Activated T-helper 1 cell treated with anti-CD3 and anti-CD28 coated beads, Interleukin-2, amount 50 U/mL, for 16 hours (primary cell): ENCODE measurements at places on chromosomes 7 and 10.

GRCh38 chr10:75548356-75548755 is 116.9 kb downstream of the LRMDA start:
- DNase-seq = no peak

DNA sequence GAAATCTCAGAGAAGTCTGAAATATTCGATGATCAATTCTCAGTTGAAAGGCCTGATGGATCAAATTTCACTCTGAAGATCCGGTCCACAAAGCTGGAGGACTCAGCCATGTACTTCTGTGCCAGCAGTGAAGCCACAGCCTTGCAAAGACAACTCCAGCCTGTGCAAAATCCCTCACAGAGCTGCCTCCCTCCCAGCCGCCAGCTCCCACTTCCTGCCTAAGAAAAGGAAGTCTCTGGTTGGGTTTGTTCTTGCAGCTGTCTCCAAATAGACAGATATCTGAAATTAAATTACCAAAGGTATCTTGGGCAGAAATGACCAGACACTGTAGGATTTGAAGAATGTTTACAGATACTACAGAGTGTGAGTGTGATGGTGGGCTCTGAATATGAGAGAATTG is 43.4 kb upstream of the PRSS58 start:
- DNase-seq = no peak

DNA sequence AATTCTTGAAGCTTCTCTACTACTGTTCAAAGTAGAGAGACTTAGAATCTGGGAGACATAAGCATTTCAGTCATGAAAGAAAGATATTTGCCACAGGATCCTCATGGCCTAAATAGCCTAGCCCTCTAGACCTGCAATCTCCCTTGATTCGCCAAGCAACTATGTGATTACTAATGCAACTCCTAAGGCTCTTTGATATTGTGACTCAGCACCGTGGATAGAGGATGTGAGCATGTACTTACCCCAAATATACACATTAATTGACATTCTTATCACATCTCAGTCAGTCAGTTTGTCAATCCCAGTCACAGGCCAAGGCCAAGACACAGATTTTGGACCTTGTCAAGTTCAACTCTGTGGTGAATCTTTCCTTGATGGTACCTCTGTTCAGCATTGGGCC is 42.6 kb downstream of the GPR37 start:
- no peak for DNase-seq

GRCh38 chr7:101156277-101156676 is 2.0 kb downstream of the AP1S1 start:
- no peak for DNase-seq

DNA sequence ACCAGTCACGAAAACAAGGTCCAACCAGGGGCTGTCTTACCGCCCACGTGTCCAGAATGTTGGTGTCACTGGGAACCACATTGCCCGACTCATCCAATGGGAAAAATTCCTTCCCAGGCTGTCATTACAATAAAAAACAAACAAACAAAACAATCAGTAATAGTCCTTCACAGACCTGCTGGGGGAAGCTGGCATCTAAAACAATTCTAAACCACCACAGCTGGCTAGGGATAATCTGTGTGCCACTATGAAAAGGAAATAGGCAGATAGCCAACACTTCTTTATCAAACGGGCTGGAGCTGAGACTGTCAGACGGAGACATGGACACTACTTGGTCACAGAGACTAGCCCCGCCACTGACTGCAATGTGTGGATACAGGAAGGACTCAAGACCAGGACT is 9.2 kb downstream of the AKR1B1 start:
- DNase-seq = no peak

- no peak for DNase-seq
These were observed 89.3 kb downstream of the SEMA3C start for GRCh38 chr7:80829527-80829926.

DNA sequence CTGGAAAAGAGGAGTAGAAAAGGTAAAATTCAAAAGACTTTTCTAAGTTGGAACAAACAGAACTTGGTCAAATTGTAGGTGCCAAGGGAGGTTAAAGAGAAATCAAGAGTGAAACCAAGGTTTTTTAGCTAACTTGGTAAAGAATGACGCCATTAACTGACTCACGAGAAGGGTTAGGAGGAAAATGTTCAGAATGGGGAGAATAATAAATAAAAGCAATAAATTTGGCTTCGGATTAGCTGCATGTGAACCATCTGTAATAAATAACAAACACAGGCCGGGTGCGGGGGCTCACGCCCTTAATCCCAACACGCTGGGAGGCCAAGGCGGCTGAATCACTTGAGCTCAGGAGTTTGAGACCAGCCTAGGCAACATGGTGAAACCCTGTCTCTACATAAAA is 71.9 kb upstream of the SRRM3 start:
- no peak for DNase-seq

DNA sequence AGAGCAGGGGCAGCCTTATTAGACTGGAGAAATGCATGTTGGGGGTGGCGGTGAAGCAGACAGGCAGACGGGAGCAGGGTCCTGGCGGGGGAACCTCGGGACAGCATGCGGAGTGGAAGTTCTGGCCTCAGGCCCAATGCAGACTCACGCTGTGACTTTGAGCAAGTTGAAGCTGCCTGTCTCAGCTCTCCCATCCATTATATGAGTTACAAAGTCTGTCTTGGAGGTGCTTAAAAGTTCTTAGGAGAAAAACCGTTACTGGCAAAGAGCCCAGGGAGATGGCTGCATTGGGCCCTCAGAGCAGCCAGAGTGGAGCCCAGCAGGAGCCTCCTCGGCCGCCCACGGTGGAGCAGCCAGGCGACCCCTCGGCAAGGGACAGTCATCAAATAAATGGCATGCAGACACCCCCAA is 509.5 kb downstream of the PLXNA4 start:
- no peak for DNase-seq

DNA sequence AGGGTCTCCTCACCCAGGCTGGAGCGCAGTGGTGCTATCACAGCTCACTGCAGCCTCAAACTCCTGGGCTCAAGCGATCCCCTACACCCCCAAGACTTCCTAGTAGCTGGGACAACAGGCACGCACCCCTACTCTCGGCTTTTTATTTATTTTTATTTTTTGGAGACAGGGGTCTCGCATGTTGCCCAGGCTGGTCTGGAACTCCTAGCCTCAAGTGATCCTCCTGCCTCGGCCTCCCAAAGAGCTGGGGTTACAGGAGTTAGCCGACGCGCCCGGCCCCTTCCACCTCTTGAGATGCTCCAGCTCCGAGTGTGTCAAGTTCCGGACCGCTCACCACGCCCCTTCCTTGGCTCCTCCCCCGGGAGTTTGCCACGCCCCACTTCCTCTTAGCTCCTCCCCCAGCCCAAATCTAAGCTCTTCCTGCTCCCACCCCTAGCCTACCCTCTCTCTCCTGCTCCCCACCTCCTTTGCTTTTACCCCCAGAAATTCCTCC is 6.3 kb downstream of the NAT16 start:
- DNase-seq = no peak

GRCh38 chr7:117090791-117091190 is 137.5 kb downstream of the ST7 start:
- DNase-seq = no peak

DNA sequence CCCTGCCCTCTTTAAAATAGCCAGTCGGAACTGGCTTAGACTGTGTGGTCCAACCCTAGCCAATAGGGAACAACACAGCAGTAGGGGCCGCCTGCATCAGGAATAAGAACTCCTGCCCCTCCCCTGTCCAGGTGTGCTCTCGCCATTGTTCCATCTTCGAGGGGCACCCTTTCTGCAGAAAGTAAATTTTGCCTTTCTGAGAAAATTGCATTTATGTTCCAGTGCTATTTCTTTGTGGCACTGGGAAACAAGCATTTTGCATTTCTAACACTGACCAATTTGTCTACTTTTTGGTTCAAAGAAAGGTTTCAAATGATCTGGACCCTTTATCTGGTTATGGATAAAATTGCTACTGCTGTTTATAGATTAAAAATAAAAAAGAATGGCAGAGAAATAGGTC is 90.2 kb upstream of the AGBL3 start:
- DNase-seq = no peak

- DNase-seq = no peak
These were observed 79.4 kb downstream of the ITGB1 start for GRCh38 chr10:32878646-32879045.

DNA sequence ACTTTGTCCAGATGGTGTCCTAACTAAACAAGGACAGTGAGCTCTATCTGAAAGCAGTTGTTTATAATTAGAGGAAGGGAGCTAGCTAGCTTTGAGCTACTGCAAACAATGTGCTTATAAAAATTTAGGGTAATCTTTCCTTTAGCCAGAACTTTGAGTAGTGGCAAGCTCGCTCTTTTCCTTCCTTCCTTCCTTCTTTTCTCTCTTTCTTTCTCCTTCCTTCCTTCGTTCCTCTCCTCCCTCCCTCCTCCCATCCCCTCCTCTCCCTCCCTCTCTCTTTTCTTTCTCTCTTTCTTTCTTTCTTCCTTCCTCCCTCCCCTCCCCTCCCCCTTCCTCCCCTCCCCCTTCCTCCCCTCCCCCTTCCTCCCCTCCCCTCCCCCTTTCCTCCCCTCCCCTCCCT is 520.1 kb downstream of the INHBA start:
- no peak for DNase-seq

GRCh38 chr10:110461530-110461929 is 36.2 kb upstream of the DUSP5 start:
- no peak for DNase-seq

DNA sequence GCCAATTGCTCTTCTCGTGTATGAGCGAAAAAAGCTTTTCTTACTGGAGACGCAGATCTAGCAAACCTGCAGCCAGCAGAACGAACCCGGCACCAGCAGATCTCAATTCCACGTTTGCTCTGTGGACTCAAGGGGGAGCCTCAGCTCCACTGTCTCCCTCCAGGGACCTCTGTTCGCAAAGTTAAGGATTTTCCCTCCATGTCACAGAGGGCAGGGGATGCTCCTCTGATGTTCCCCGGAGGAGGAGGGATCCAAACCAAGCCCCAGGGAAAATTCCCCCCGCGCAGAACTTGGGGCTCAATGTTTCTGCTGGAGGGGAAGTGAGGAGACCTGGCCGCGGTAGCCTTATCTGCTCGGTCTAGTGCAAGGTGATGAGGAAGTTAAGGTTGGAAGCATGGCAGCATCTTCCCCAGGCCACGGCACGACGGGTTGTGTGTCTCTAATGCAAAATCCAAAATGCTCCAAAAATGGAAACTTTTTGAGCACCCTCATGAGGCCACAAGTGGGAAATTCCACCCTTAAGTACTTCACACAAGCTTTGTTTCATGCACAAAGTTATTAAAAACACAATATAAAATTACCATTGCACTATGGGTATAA is 9.0 kb downstream of the IQCE start:
- DNase-seq = no peak

- DNase-seq = no peak
These were observed 88.3 kb downstream of the NRCAM start for GRCh38 chr7:108367946-108368345.

GRCh38 chr7:132869166-132869861 is 212.6 kb downstream of the CHCHD3 start:
- DNase-seq = no peak

DNA sequence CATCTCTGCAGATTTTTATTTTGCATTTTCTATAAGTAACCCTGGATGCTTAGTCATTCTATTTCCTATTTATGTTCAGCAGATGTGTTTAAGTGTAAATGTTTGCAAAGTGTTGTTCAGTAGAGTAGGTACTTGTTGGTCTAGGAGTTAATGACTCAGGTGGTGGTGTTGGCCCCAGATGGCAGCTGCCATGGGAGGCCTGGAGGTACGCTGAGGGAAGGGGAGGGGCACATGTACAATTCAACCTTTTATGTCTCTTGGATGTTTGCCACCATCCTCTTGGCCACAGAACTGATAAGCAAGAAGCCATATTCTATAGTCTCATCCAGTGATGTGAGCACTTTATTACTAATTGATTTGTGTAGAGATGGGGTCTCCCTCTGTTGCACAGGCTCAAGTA is 68.1 kb upstream of the SLC39A12 start:
- DNase-seq = no peak

DNA sequence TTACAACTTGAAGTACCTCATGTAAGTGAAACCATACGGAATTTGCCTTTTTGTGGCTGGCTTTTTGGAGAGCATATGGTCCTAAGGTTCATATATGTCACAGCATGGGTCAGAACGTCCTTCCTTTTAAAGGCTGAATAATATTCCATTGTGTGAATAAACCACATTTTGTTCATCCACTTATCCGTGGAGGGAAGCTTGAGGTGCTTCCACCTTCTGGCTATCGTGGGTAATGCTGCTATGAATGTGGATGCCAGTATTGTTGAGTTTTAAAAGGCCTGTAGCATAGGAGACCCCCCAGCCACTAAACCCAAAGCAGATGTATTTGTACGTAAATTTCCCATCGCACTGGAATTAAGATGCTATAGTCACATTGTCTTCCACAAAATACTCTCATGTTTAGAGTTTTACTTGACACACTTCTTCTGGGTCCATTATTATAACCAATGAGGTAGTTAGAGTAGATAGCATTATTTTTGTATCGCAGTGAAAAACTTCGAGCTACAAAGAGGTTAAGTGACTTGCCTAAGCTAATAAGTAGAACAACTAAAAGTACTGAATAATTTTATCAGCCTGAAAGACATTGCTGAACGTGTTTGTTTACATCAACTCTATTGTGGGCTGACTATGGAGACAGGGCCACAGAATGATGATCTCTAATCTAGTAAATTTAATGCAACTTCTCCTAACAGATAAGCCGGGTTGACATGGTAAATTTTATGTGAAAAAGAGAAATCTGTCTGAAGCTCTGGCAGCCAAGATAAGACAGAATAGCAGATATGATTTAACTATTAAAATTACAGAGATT is 183.0 kb upstream of the CTBP2 start:
- DNase-seq = no peak

- no peak for DNase-seq
These were observed 24.9 kb downstream of the SAMD9 start for GRCh38 chr7:93092757-93093370.

DNA sequence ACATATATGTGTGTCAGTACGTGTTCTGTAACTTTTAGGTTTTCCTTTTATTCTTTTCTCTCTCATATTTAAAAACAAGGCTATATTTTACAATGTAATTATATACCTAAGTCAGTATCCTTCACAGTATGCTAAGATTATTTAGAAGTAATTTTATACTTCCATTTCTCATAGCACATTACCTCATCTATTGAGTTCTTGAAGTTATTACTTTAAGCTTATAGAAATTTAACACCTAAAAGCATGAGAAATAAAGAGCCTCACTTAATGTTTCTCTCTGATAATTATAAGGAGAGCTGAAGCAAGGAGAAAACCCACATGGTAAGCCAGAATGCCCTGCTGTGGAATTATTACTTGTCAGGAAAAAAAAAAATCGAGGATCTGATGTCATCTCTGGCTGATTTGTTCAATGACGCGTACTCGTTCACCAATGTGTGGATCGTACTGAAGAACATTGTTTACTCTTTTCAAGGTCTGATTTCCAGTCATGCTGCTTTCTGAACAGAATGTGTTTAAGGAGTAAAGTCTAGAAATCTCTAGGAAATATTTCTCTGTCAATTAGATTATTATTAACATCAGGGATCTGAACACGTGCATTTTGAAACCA is 21.9 kb downstream of the CACNB2 start:
- DNase-seq = no peak

- no peak for DNase-seq
These were observed 79.4 kb upstream of the EN2 start for GRCh38 chr7:155378580-155378934.
